ENCODE measurements at places on chromosomes 12 and 14. TPM values are rescaled to one million over a fixed set of nuclear protein-coding genes. Genes with fewer than 3 reads are reported as not detected.

DNA sequence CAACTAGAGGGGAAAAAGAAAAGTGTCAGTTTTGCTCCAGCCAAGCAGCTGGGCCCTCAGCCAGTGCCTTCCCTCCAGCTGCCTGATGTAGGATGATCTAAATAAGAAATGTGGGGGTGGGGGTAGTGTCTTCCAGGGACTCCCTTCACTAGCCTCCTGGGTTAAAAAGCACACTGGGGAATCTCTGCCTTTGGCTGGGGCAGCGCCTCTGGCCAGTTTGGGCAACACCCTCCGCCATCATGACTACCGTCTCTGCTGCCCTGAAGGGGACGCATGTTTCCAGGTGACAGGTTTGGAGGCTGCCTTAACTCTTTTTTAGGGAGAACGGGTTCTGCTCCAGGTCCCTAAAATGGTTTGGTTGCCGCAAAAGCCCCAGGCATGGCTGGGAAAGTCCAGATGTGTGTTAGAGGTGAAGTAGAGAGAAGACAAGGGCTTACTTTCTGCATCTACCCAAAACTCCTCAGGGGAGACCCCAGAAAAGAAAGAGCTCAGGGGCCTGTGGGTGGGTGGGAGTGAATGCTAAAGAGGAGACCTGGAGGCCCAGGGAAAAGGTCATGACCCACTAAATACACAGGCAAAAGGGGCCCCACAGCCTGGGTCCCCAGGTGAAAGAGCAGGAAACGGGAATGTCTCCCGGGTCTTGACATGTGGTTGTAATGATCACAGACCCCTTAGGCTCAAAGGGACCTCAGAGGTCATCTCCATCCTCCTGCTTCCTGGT, 132.8 kb upstream of the CCND2 start:
- DNase-seq: no peak

DNA sequence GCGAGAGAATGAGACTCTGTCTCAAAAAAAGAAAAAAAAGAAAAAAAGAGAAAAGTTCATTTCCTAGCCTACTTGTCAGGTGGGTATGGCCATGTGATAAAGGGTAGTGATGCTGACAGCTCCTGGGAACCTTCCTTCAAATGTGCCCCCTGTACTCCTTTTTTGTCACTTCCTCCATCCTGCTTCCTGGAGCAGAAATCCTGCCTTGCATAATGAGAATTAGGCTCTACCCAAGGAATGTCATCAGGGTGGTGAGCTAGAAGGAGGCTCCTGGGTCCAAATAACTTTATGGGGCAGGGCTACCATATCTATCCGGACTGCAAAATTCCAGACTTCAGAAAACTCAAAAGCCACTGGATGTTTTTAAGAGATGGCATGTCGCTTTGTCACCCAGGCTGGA, 27.8 kb upstream of the FBXO34 start:
- DNase-seq: no peak

DNA sequence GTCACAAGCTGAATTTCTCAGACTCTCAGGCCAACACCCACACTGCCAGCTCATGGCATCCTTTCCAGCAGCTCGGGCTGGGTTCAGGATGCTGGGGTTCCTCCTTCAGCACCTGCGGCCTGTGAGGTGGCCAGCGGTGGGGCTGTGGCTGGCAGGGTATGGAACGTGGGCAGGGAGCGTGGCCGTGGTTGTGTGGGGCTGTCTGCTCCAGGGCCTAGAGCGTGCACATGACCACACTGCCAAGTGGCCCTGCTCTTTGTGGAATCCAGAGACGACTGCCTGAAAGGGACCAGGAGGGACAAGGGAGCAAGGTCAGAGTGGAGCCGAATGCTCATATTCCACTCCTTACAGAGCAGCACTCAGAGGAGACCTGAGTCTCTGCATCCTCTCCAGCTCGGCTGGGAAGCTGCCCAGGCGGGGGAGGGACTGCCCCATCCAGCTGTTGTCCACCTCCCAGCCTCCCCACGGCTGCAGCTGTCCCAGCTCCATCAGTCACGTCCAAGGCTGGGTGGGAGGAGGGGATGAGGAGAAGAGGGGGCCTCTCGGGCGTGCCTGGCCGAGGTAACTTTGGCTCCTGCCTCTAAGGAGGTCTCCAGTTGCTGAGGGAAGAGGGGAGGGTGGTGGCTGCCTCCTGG, 71.3 kb downstream of the TSPAN9 start:
- DNase-seq: no peak

Gene DDN
- total RNA-seq: not detected

GRCh38 chr12:68896881-68897540, 36.0 kb downstream of the CPM start:
- DNase-seq: no peak

All from left lobe of liver (tissue), 2 donors.